ENCODE measurements at places on chromosomes 3 and 15.

- DNase-seq, result no peak
These were observed 70.7 kb downstream of the RPN1 start for GRCh38 chr3:128579927-128580326.

DNA sequence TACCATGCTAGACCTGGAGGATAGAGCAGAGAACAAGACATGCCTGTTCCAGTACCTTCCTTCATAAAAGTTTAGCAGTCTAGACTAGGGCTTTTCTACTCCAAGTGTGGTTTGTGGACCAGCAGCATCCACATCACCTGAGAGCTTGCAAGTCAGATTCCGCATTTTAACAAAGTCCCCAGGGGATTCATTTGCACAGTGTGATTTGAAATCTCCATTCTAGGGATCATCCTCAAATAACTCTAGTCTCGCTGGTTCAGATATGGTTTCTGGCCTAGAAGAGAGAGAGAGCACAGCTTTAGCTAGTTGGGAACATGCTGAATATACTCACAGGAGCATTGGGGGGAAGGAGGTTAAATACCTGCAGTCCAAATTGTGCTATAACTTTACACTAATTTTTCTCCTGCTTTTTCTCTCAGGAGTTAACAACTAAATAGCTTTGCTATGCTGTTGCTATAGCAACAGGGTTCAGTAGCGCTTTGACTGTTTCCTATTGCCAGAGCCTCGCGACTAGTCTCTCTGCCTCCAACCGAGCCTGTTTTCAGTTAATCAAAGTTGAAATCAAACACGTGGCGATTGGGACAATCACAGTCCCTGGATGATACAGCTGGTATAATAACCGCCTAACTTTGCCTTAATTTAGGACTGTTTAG, 64.0 kb upstream of the RASGRF1 start:
- DNase-seq, result no peak

DNA sequence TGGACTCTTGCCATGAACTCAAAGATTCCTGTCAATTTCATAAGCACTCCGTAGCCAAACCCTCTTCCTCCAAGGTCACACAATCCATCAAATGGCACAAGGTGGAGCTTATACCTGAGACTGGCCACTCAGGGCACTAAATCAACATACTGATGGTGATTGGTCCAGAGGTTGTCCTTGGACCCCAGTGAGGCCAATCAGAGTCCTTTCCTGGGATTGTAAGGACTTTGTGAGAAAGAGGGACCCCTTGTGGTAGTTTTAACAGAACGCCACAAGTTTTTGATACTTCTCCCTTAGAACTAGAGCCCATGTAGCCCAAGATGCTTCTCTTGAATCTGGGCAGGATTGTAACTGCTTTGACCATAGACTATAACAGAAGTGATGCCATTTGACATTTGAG, 44.4 kb upstream of the LARS2 start:
- no peak for DNase-seq

DNA sequence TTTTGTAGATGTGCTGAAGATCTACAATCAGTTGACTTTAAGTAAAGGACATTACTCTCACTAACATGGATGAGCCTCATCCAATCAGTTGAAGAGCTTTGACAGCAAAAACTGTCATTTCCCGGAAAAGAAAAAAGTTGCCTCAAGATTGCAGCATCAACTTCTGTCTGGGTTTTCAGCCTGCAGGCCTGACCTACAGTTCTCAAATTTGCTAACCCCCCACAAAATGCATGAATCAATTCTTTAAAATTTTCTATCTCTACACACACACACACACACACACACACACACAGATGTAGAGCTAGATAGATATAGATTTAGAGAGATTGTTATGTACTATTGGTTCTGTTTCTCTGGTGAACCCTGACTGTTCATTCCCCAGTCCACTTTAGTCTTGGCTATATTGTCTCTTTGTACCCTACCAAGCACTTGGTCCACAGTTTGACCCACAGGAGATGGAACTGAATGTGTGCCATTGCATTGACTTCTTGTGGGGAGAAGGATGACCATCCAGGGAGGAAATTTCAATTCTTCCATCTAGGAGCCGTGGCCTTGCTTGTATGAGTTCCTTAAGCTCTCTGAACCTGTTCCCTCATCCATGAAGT, 228.3 kb downstream of the CLSTN2 start:
- DNase-seq, result no peak

GRCh38 chr3:17304969-17305368, 420.2 kb downstream of the PLCL2 start:
- no peak for DNase-seq

- peak; percentile 74 for DNase-seq
These were observed 1.9 kb downstream of the KLHDC8B start for GRCh38 chr3:49173116-49173791.

DNA sequence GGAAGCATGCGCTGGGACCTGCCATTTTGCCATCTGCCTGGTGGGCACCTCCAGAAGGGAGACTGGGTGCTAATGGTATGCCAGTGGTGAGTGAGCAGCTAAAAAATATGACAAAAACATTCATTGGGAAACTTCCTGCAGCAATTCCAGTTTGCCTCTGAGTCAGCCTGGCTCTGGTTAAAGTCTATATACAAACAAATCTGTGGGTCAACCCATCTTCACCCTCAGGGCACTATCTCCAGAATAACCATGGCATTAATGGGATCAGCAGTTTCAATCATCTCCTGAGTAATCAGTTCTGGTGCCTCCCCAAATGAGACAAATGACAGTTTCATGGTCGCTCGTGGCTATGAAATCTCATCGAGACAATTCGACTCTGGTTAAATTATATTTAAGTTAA, 21.5 kb downstream of the FRMD4B start:
- no peak for DNase-seq

- no peak for DNase-seq
These were observed 230.3 kb upstream of the CFAP20DC start for GRCh38 chr3:59280113-59280512.

DNA sequence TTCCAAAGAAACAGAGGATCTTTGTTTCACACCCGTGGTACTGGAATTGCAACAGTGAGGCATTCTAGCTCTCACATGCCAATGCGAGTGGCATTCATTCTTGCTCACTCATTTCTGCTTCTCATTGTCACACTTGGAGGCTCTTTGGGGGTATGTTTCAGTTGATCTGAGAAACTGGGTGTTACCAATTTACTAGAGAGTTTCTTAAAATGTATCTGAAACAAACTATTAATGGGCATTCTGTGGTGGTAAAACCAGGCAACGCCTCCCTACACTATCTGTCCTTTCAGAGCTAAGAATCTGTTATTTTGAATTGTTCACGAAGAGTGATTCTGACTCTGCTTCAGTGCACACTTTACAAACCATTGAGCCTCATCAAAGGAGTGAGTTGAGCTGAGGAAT, 140.6 kb upstream of the BHLHE40 start:
- no peak for DNase-seq

DNA sequence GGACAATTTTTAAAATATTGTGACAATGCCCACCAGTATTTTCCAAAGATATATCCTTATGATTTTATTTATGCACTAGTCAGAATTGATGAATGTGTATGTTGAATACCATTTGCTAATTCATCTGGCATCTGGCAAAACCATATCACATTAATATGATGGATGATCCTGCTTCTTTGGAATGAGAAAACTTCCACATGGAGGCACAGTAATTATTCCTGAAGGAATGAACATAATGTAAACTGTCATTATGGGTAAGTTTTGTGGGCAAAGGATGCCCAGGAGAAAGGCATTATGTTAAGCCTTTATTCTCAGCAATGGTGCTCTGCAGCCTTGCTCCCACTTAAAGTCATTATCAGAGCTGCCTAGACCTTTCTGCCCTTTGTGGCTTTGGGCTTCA, 113.0 kb upstream of the MME start:
- no peak for DNase-seq

GRCh38 chr3:194075088-194075615, 60.8 kb upstream of the HES1 start:
- no peak for DNase-seq

DNA sequence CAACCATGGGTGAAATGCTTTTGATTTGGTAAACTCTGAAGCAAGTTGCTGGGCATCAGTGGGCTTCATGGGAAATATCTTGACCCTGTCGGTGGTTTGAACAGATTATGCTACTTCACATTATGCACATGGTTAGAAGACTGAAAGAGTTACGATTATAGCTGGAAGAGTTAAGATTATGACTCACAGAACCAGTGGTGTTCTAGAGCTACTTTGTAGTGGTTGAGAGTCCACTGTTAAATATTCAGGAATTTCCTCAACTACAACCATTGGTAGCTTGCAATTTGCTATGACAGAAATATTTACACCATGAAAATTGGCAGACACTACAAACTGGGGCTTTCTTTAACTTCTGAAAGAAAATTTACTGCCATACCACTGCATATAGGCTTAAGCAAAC, 99.3 kb downstream of the GADL1 start:
- DNase-seq, result no peak

- DNase-seq, result no peak
These were observed 142.8 kb downstream of the NUP210 start for GRCh38 chr3:13277196-13277813.

DNA sequence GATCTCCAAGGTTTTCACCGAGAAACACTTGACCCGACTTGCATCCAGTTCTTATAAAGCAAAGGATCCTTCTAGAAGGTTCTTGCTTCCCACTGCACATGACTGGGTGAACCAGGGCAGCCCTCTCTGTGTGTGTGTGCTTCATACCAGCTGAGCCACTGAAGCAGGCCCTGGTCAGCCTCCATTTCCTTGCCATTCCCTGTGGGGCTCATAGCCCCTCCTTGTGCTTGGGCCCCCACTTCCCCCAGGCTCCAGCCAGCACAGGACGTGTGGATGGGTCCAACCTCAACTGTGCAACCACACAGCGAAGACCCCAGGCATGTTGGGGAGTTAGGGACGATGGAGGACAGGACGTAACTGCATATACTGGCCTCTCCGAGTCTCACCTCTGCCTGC, 15.5 kb downstream of the KLF15 start:
- no peak for DNase-seq

DNA sequence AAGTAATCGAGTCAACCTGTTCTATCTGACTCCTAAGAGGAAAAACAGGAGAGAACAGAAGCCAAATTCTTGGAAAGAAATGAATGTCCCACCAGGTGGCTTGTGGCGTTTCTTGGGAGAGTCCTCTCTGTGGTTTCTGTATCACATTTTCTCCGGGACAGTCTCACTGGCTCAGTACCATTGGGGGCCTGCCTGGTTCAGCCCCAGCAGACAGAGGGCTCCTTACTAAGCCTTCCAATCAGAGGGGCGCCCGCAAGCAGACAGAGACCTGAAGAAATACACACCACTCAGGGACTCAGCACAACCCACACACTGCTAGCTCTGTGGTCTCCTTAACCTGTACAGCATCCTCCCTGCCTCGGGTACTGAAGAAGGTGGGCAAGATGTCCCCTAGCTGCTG, 302.1 kb downstream of the TLE3 start:
- DNase-seq, result no peak

- no peak for DNase-seq
These were observed 148.0 kb downstream of the POLR2M start for GRCh38 chr15:57854531-57854930.

DNA sequence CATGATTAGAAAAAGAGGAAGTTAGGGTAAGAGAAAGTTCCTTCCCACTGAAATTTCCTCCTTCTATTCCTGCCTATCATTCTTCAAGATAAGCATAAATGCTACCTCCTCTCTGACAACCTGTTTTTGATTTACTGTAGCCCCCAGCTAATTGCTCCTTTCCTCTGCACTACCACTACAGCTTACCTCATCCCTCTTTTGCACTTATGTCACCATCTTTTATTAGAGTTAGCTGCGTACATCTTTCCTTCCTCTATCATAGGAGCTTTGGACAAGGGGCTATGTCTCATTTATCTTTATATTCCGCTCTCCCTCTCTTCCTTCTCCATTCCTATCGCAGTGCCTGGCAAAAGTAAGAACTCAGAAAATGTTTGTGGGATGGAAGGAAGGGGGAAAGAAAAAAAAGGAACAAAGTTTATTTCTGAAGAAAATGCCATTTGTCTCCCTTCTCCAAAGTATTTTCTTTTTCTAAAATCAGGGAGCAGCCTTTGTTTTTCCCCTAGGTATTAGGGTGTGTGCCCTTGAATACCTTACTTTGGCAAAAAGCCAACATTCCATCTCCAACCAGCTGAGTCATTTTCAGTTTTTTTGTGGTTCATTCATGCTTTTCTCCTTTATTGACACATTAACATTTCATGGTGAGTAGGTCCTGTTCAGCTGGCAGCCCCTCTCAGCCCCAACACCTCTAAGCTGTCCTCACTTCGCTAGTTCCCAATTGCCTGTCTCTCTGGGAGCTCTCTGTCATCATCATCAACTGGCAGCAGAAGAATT, 87.6 kb upstream of the SOX2 start:
- no peak for DNase-seq

DNA sequence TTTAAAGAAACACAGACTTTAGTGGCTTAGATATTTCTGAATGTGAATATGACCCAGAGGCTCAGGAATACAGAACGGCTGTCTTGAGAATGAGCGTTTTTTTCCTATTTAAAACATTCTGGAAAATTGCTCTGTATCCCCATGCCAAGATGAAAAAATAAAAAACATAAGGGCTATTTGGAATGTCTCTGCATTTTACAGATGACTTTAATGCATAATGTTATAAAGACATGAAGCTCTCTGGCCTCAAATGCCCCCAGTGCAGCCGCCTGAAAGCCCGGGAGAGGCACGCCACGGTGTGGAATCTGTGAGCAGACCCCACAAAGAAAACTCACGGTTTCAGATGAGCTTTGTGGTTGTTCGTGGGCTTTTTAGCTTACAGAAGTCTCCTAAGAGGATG, 322.5 kb upstream of the ICE2 start:
- DNase-seq, result no peak

DNA sequence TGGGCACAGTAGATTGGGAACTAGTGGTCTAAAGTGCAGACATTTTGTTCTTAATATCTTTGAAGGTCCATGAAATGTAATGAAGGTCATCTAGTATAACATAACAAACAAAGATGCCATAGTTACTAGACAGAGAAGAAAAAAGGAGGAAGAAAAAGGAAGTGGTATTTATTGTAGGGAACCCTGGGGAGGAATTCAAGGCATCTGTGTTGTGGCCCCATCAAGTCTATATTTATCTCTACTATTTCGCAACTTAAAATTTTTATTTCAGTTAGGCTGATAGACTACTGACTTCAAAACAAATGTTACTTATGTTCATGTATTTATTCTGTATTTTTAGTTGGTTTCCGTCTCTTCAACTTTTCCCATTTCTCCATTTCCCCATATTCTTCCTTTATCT, 48.9 kb upstream of the ZDHHC23 start:
- DNase-seq, result no peak

DNA sequence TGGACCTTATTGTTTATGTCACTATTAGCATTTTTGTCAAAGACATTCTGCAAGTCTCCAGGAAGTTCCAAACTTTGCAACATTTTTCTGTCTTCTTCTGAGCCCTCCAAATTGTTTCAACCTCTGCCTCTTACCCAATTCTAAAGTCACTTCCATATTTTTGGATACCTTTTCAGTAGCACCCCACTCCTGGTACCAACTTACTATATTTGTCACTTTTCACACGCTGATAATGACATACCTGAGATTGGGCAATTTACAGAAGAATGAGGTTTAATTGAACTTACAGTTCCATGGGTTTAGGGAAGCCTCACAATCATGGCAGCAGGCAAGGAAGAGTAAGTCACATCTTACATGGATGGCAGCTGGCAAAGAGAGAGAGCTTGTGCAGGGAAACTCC, 1206.5 kb upstream of the EPHA6 start:
- DNase-seq, result no peak
